ENCODE measurements at places on chromosomes 1 and 21. TPM values are rescaled to one million over a fixed set of nuclear protein-coding genes. Genes with fewer than 3 reads are reported as not detected.

- no peak for DNase-seq
- H3K4me3 ChIP-seq = no peak overlapping the region
- no peak overlapping the region for H3K27ac ChIP-seq
- no peaks in the 10 kb centered on the region for H3K36me3 ChIP-seq
Measured at GRCh38 chr1:62233926-62234450, 39.3 kb downstream of the L1TD1 start.

PTPRC gene
- total RNA-seq = 564 TPM

ALDH4A1 gene
- 4.4 TPM for total RNA-seq

DNA sequence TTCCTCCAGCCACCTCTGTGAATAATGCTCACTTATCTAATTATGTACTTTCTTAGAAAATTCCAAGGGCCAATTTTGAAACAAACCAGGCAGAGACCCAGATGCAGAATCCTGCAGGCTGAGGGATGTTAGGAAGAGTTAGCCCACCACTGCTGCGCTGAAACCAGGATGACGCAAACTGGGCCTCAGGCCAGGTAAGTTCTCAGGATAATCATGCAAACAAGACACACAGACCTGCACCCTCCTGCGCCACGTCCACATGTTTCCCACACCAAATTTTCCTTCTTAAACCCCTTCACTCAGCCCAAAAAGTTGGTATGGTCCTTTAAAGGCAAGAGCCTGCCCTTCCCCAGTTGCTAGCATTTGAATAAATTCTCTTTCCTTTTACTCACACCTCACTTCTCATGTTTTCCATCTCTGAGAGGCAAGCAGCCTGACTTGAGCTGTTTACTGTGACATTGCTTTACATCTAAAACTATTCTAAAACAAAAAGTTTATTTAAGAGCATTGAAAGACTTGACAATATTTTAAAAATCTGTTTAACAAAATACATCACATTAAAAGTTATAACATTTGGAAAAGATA, 887.1 kb downstream of the LRRIQ3 start:
- DNase-seq = no peak
- no peaks in the 10 kb centered on the region for H3K27me3 ChIP-seq
- no peaks in the 10 kb centered on the region for H3K4me1 ChIP-seq
- no peak overlapping the region for H3K4me3 ChIP-seq

DNA sequence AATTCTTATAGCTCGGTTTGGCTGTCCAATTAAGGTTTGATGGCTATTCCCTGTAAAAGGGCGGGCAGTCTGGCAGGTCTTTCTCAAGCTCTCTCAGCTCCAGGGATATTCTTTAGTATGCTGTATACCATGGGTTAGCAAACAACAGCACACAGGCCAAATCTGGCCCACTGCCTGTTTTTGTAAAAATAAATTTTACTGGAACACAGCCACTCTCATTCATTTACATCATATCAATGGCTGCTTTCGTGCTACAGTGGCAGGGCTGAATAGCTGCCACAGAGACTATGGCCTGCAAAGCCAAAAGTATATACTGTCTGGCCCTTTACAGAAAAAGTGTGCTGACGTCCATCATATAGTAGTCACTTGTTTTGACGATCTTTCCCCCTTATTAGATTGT, 32.0 kb downstream of the MACO1 start:
- no peak overlapping the region for H3K27ac ChIP-seq
- no peaks in the 10 kb centered on the region for H3K27me3 ChIP-seq
- H3K36me3 ChIP-seq = peaks cover 37% of the 10 kb centered on the region
- H3K4me3 ChIP-seq = no peak overlapping the region
- peaks cover 12% of the 10 kb centered on the region for H3K4me1 ChIP-seq

A3GALT2 gene
- not detected for total RNA-seq

DNA sequence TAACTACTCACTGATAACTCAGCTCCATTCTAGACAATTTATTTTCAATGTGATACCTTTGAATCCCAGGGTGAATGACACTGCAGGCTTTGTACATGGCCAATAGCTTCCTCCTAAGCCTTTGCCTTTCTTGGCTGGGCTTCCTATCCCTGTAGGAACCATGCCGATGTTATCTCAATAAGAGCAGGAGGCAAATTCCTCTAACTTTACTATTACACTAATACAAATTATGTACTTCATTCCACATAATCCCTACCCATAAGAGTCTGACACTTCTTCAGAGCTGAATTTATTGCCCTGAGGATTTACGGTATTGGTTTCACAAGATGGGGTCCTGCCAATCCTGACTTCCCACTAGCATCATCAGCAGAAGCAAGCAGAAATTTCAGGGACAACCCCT, 14.0 kb downstream of the TGFBR3 start:
- no peak overlapping the region for H3K4me3 ChIP-seq
- no peaks in the 10 kb centered on the region for H3K36me3 ChIP-seq
- H3K4me1 ChIP-seq = peaks cover 61% of the 10 kb centered on the region
- no peak overlapping the region for H3K27ac ChIP-seq
- no peak for DNase-seq

LIPI gene
- not detected for total RNA-seq

DNA sequence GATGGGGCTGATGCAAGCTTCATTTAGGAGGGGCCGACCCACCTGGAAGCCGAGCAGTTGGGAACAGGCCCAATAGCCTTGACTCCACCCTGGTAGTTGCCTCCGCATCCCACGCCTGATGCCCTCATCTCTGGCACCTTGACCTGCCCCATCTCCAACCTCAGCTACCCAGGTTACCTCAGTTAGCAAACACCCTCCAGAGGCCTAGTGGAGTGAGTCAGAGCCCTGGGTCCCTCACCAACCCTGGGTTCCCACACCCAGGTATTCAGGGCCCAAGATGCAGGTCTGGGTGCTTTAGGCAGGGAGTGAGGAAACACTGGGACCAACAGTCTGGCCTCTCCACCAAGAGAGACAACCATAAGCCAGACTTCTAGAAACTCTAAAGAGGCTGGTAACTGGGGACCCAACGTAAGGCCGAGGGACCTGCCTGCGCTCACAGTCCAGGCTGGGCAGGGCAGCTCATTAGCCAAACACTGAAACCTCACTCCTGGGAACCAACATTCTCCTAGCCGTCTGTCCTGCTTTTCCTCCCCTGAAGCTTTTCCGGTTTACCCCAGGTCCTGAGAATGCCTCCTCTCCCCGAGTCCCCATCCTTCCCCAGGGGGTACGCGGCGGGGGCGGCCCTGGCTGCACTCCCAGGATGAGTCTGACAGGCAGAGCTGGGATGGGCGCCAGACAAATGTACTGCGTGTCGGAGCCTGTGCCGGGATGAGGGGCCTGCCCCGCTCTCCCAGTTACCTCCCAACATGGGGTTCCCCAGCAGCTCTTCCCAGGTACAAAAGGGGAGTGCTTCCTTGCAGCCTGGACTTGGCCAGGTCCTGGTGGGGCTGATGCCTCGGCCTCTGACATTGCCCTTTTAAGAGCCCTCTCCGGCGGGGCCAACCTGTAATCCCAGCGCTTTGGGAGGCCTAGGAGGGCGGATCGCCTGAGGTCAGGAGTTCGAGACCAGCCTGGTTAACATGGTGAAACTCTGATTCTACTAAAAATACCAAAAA, 8.9 kb upstream of the CELSR2 start:
- H3K27ac ChIP-seq = no peak overlapping the region
- no peak overlapping the region for H3K4me3 ChIP-seq
- DNase-seq = peak; percentile 52

DNA sequence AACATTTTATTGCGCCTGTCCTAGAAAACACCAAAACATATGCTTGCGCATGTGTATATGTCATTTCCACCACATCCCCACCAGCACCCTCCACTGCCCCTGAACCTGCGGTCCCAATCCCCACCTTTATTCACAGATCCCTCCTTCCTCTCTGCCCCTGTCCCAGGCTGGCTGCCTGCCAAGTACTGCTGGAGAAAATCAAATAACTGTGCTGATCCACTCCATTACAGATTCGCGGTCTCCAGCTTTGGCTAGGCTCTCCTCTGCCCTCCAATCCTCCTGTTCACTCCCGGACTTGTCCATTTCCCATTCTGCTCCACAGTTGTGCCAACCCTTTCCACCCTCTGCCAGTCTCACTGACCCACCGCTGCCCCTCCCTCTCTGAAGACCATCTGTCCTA, 59.3 kb upstream of the GJB5 start:
- peaks cover 12% of the 10 kb centered on the region for H3K27me3 ChIP-seq
- DNase-seq = no peak
- H3K36me3 ChIP-seq = no peaks in the 10 kb centered on the region
- H3K4me1 ChIP-seq = no peaks in the 10 kb centered on the region
- no peak overlapping the region for H3K27ac ChIP-seq

ALX3 gene
- not detected for total RNA-seq

DNA sequence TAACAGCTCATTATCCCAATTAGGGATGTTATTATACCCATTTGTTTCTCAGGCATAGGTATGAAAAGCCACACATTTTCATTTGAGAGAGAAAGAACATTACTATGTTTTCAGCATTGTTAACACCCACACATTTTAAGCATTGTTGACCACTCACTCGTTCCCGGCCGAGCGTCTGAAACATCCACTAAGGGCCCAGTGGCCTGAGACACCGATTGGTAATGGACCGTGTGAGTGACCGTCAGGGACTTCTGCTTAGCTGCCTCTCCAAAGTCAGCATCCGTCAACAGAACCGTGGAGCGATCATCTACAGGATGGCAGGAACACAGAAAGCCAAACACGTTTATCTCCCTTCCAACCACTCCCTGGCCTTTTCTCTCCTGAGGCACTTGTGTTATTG, 184.6 kb downstream of the PCP4 start:
- no peak for DNase-seq
- H3K4me3 ChIP-seq = no peak overlapping the region
- H3K27ac ChIP-seq = no peak overlapping the region
- peaks cover 2% of the 10 kb centered on the region for H3K27me3 ChIP-seq
- H3K4me1 ChIP-seq = no peaks in the 10 kb centered on the region

DNA sequence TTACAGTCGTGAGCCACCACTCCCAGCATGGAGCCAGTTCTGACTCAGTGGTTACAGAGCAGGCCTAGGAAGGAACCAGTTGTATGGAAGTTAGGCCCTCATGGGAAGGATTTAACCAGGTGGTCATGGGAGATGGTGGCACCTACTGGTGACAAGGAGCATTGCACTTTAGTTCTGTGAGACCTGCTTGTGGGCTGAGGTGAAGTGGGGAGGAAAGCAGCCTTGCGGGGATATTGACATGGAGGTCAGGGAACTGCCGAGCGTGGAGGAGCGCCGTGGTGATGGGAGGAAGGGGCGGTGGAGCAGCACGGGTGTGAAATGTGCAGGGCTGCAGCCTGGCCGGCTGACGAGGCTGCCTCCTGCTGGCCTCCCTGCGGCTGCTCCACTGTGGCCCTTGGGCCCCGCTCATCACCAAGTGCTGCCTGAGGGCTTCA, 100.4 kb downstream of the GALNT2 start:
- peaks cover 43% of the 10 kb centered on the region for H3K4me1 ChIP-seq
- no peaks in the 10 kb centered on the region for H3K27me3 ChIP-seq

DNA sequence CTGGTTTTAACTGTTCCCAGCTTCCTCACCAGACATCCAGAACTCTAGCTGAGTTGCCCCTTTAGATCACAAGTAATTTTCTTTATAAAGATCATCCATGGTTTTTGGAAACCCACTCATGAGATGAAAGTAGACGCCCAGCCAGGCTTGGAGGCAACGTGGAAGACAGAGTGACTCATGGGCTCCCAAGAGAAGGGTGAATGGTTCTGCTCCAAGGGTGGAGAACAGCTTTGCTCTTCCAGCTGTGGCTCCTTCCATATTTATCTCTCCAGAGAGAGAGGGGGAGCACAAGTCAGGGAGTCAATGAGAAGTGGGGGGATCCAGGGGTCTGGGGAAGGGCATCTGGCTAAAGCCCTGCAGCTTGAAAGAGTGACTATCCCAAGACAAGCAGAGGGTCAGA, 13.8 kb downstream of the FAM78B start:
- peaks cover 3% of the 10 kb centered on the region for H3K27me3 ChIP-seq
- no peaks in the 10 kb centered on the region for H3K4me1 ChIP-seq
- no peak overlapping the region for H3K27ac ChIP-seq
- no peak for DNase-seq
- no peaks in the 10 kb centered on the region for H3K36me3 ChIP-seq
- H3K4me3 ChIP-seq = no peak overlapping the region

- H3K4me1 ChIP-seq = no peaks in the 10 kb centered on the region
- H3K27ac ChIP-seq = no peak overlapping the region
Measured at GRCh38 chr21:45055861-45056260, 18.5 kb upstream of the ADARB1 start.

FAM163A gene
- total RNA-seq = not detected

DNA sequence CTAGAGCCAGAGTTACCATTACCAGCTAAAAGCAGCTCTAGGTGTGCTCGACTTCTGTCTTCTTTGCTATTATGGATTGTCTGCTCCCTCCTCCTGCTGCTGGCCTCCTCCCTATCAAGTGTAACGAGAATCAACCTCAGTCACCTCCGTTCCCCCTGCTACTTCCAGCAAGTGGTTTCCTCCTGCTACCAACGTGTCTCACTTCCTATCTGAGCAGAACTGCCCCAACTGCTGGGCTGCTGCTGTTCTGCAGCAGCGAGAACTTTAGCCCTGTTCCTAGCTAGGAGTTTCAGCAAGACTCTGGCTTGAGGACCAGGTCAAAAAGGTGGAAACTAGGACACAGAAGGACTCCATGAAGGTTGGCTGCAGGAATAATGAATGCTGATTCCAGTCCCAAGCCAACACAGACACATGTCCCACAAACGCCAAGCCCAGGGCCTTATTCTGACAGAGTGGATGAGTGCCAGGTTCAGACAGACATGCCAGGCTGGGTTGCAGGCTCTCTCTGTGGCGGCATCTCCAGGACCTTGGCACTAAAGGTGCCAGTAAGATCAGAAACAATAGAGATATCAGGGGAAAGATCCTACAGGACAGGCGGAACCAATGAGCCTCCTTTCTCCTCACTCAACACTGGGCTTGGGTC, 46.9 kb downstream of the CD34 start:
- peak overlapping the region; percentile 66 for H3K27ac ChIP-seq
- H3K27me3 ChIP-seq = no peaks in the 10 kb centered on the region
- peak; percentile 70 for DNase-seq

DNA sequence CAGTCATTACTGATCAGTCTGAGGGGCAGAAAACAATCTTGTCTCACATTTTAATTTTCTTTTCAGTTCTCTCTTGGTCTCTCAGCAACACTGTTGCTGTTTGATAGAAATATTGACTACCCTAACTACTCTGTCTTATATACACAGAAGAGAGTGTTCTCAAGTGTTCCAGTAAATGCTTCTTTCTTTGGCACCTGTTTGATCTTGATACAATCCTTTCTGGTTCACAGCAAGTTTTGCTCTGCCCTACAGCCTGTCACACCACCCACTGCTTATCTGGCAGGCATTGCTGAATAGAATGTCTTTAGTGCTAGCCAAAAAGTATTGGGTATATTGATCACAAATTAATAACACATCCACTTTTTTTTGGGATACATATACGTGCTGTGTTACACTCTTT, 75.7 kb upstream of the WLS start:
- DNase-seq = no peak
- H3K27ac ChIP-seq = no peak overlapping the region
- H3K27me3 ChIP-seq = no peaks in the 10 kb centered on the region
- no peaks in the 10 kb centered on the region for H3K4me1 ChIP-seq
- H3K36me3 ChIP-seq = no peaks in the 10 kb centered on the region
